ENCODE measurements at places on chromosomes 4 and X.

DNA sequence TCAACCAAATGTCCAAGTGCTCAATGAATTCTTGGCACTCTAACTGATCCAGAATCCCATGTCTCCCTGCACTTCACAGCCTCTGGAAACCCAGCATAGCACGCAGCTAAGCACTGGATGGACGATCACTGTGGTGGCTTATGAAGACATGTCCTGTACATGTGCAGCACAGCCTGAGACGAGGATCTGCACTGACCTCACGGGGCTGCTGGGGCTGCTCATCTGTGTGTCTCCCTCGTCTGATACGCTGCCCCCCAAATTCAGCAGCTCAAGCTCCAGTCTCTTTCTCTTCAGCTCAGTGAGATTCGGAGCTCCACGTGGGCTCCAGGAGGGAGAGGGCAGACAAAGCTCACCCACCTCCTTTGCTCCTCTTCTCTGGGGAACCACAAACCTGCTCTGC, 126.9 kb downstream of the CPZ start:
- peak; percentile 22 for DNase-seq

DNA sequence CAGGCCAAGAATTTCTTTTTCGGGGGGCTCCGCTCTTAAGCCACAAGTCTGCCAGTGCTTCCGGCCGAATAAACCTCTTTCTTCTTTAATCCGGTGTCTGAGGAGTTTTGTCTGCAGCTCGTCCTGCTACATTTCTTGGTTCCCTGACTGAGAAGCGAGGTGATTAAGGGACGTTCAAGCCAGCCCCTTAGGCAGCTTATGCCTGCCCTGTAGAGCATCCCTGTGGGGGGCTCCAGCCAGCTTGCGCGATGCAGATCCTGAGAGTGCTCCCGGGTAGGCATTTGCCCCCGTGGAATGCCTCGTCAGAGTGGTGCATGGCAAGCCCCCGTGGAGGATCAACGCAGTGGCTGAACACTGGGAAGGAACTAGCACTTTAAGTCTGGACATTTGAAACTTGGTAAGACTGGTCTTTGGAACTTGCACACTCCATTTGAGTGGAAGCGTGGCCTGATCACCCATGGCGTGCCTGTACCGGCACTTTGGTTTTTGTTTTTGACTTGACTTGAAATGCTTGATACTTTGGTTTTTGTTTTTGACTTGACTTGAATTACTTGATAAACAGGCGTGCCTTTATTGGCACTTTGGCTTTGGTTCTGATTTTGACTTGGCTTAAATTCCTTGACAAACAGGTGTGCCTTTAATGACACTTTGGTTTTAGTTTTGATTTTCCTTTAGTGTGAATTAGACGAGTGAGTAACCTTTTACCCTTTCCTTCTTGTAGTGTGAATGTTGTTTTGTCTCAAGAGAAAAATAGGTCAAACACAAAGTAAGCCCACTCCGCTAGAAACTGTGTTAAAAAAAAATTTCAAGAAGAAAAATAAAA, 6.1 kb downstream of the ACOX3 start:
- DNase-seq, result no peak

DNA sequence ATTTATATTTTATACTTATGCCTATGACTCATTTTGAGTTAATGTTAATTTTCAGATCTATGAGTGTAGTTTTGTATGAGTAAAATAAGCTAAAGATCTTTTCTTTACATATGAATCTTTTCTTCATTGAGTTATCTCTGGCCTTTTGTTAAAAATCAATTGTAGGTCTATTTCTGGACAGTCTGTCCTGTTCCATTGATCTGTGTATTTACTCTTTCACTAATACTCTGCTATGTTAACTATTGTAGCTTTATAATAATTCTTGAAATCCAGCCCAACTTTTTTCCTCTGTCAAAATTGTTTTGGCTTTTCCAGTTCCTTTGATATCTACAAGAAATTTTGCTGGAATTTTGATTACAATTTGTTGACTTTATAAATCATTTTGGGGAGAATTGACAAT, 177.0 kb downstream of the RBM46 start:
- DNase-seq, result no peak

- no peak for DNase-seq
Observed at GRCh38 chr4:4852591-4853362, 6.7 kb upstream of the MSX1 start.

DNA sequence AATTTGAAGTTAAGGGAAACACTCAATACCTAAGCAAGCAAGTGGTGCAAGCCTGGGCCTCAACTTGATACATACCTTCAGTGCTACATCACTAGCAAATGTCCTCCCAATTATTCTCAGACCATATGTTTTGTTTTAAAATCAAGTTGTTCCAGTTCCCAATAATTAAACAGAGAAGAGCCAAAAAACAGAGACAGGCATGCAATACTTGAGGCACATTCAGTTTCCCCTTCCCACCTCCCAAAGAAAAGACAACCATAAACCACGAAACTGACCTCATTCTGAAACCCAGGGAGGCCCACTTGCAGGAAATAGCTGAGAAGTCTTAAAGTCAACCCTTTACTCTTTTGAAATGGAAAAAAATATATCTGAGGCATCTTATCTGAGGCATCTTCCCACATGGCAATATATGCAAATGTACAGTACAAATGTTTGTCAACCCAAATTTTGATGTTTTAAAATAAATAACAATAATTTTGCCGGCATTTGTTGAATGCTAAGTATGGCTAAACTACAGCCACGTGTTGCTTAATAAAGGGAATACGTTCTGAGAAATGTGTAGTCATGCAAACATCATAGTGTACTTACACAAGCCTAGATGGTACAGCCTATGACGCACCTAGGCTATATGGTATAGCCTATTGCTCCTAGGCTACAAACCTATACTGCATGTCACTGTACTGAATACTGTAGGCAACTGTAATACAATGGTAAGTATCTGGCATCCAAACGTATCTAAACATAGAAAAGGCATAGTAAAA, 147.5 kb downstream of the TSPAN5 start:
- no peak for DNase-seq

GRCh38 chr4:173174594-173175012, 6.0 kb downstream of the GALNT7 start:
- DNase-seq, result no peak

DNA sequence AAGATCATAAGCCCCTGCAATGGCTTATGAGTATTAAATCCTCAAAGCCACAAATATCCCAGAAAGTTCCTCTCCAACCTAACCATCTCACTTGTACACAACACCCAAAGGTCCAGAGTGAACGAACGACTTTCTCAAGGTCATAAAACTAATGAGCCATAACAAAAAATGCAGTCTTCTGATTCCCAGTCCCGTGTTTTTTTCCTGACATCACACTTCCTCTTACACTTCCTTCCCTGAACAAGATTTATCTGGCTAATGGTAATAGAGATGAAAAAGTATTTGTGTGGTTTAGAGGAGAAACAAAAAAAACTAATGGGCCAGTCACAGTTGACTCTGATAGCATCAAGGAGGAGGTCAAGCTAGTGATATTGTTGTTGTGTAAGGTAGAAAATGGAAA, 99.5 kb upstream of the KLHL13 start:
- DNase-seq, result no peak

DNA sequence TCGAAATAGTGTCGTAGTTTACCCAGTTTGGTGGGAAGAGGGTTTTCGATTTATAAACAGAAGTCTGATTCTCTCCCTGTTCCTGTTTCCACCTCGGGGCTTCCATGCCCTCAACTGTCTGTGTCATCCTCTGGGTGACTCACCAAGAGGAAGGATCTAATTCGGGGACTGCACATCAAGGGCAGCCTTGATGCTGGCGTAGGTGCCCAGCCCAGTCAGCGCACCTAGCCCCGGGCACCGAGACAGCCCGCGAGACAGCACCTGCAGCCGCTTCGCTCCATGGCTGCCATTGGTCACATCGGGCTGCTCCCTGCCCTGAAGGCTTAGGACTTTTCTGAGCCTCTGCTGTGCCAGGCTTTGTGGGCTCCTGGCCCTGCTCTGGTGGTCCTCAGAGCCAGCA, 7.7 kb downstream of the ABCD1 start:
- no peak for DNase-seq

- no peak for DNase-seq
Observed at GRCh38 chr4:77695774-77696173, 90.2 kb downstream of the CXCL13 start.

GRCh38 chrX:100687128-100687527, 43.1 kb downstream of the SRPX2 start:
- no peak for DNase-seq

- DNase-seq, result no peak
Observed at GRCh38 chrX:115147220-115147619, 42.0 kb upstream of the RBMXL3 start.

Measured in Right ventricle myocardium inferior (tissue), 1 donor.